Esophagus muscularis mucosa (tissue), 4 donors: ENCODE measurements at places on chromosomes 1 and 21. TPM values are rescaled to one million over a fixed set of nuclear protein-coding genes. Genes with fewer than 3 reads are reported as not detected.

- H3K4me1 ChIP-seq, result peaks cover 13% of the 10 kb centered on the region
- H3K36me3 ChIP-seq, result no peaks in the 10 kb centered on the region
- no peak overlapping the region for H3K27ac ChIP-seq
- no peak for DNase-seq
Measured at GRCh38 chr1:241423541-241424479, 66.8 kb upstream of the RGS7 start.

DNA sequence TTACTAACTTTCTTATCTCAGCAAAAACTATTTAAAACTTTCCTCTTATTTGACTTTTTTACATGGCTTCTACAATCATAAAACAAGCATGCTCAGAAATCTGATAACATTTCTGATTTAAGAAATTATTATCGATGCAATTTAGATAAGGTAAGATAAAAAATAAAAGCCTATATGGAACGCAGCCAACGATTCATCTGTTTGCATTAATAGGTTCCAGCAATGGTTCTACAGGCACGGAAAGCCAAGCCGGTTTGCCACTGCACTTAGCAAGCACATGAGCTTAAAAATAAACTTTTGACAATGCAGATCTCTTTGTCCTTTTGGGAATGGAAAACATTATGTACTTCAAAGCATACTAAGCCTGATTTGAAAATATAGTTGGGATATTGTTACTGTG, 77.5 kb upstream of the KCNK2 start:
- H3K4me1 ChIP-seq, result no peaks in the 10 kb centered on the region
- no peaks in the 10 kb centered on the region for H3K27me3 ChIP-seq
- no peak overlapping the region for H3K27ac ChIP-seq
- no peaks in the 10 kb centered on the region for H3K36me3 ChIP-seq

GRCh38 chr21:15121655-15122120, 56.9 kb upstream of the NRIP1 start:
- no peak overlapping the region for H3K4me3 ChIP-seq
- peaks cover 12% of the 10 kb centered on the region for H3K4me1 ChIP-seq
- no peak for DNase-seq

- no peaks in the 10 kb centered on the region for H3K4me1 ChIP-seq
- no peak for DNase-seq
- H3K4me3 ChIP-seq, result no peak overlapping the region
- H3K27ac ChIP-seq, result no peak overlapping the region
- no peaks in the 10 kb centered on the region for H3K27me3 ChIP-seq
- H3K36me3 ChIP-seq, result no peaks in the 10 kb centered on the region
Measured at GRCh38 chr1:178500091-178500770, 3.5 kb upstream of the CLEC20A start.

DNA sequence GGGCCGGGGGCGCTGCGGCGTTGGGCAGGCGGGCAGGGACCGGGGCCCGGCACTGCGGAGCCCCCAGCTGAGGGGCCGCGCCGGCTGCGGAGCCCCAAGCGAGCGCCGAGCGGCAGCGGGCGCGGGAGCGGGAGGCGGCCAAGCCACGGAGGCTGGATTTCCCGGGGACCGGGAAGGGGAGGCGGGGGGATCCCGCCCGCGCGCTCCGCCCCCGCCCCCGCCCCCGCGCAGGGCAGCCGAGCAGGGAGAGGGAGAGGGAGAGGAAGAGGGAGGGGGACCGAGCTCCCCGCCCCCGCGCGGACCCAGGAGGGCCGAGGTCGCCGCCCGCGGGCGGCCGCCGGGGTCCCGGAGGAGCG, at the start of gene DLGAP3:
TSS of gene DLGAP3 (minus strand) at position 154 of the 356 bp plus-strand sequence. CDS start 24,267 bp downstream, outside the sequence.
- no peaks in the 10 kb centered on the region for H3K36me3 ChIP-seq
- no peak for DNase-seq
- H3K4me3 ChIP-seq, result peak within 1 kb of the TSS; percentile 61
- peaks cover 21% of the 10 kb centered on the region for H3K4me1 ChIP-seq
- no peak within 1 kb of the TSS for H3K27ac ChIP-seq

- H3K4me3 ChIP-seq, result no peak overlapping the region
- no peaks in the 10 kb centered on the region for H3K36me3 ChIP-seq
- H3K27me3 ChIP-seq, result no peaks in the 10 kb centered on the region
Measured at GRCh38 chr1:218557731-218558130, 212.6 kb downstream of the TGFB2 start.

DNA sequence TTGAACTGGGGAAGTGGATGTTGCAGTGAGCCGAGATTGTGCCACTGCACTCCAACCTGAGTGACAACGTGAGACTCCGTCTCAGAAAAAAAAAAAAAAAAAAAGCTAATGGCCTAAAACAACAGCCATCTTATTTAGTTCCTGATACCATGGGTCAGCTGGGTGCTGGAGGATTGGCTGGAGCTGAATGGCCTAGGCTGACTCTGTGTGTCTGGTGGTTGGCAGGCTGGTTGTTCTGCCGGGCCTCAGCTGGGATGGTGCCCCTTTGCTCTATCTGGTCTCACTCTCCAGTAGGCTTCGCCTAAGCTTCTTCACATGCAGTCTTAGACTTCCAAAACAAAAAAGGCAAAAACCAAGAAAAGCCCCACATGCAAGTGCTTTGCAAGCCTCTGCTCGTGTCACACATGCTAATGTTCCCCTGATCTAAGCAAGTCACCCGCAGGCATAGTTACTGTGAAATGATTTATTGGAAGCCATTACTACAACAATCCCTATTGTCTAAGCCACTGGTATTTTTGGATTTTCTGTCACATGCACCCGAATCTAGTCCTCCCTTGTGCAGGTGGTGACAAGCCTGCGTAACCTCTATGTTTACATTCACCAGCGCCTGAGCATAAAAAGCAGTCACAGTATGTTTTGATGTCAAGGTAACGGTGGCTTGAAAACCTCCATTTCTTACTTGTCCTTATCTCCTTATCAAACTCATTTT, 39.6 kb upstream of the KANK4 start:
- H3K27me3 ChIP-seq, result no peaks in the 10 kb centered on the region
- H3K36me3 ChIP-seq, result no peaks in the 10 kb centered on the region
- no peak for DNase-seq
- H3K4me3 ChIP-seq, result no peak overlapping the region

DNA sequence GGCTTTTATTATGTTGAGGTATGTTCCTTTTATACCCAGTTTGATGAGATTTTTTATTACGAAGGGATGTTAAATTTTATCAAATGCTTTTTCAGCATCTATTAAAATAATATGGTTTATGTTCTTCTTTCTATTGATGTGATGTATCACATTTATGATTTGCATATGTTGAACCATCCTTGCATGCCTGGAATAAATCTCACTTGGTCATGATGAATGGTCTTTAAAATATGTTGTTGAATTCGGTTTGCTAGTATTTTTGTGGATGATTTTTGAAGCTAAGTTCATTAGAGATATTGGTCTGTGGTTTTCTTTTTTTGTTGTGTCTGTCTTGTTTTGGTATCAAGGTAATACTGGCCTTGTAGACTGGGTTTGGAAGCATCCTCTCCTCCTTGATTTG, 14.1 kb downstream of the GPR88 start:
- no peak overlapping the region for H3K27ac ChIP-seq
- no peaks in the 10 kb centered on the region for H3K36me3 ChIP-seq
- no peaks in the 10 kb centered on the region for H3K27me3 ChIP-seq
- H3K4me1 ChIP-seq, result no peaks in the 10 kb centered on the region
- H3K4me3 ChIP-seq, result no peak overlapping the region

DNA sequence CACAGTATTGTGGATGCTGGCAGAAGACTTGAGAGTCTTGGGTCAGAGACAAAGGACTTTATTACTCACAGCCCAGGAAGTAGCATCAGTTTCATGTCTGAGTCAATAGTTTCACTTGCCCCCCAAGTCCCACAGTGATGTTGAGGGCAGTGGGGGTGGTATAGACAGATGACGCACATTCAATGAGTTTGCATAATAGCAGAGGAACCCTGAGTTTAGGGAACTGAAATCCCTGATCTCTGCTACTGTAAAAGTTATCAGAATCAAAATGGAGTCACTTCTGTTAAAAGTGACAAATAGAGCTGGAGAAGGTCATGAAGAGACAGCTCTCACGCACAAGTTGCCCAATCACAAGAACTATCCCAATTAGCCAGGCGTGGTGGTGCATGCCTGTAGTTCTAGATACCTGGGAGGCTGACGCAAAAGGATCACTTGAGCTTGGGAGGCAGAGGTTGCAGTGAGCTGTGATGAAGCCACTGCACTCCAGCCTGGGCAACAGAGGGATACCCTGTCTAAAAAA, 11.5 kb upstream of the HCRTR1 start:
- H3K4me1 ChIP-seq, result no peaks in the 10 kb centered on the region
- DNase-seq, result no peak

DNA sequence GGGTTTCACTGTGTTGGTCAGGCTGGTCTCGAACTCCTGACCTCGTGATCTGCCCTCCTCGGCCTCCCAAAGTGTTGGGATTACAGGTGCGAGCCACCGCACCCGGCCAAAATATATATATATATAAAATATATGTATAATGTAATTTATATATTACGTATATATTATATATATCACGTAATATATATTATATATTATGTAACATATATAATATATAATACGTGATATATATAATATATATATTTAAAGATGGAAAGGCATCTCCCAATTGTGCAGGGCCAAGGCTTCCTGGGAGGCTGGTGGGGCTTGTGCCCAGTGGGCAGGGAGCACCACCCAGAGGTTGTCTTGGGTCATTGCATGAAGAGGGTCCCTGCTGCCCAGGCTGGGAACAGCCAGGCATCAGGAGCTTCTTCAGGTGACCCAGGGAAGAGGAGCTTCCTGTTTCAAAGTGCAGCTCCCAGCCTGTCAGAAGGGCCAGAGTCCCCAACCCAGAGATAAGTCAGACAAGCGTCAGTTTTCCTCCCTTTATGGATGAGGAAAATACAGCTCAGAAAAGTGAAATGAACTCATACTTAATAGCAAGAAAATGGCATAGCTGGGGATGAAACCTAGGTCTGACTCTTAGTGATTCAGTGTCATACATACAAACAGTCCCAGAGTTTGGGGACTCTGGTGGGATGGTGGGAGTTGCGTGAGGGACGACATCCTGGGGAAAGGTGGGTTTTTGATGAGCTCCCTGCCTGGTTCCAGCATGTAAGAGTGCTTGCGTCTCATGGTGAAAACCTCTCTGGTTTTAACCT, 12.0 kb downstream of the UBE2Q1 start:
- no peak for DNase-seq
- H3K36me3 ChIP-seq, result peaks cover 29% of the 10 kb centered on the region
- no peak overlapping the region for H3K4me3 ChIP-seq
- peaks cover 14% of the 10 kb centered on the region for H3K4me1 ChIP-seq
- no peaks in the 10 kb centered on the region for H3K27me3 ChIP-seq

DNA sequence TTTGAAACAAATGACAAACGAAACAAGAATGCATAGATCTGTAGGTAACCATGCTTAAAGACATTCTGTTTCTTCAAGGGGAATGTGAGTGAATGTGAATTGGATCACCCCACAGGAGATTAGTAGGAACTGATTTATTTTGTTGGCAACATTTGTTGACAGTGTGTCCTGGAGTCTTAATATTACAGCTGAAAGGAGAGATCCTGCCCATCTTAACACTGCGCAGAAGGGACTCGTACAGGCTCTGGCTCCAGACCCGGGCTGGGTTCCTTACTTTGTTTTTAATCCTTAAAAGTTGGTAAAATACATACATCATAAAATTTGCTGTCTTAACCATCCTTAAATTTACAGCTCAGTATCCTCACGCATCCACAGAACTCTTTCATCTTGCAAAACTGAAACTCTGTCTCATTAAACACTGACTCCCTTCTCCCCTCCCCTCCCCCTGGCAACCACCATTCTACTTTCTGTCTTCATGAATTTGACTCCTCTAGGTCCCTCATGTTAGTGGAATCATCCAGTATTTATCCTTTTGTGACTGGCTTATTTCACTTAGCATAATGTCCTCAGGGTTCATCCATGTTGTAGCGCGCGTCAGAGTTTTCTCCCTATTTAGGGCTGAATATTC, 74.1 kb downstream of the GALNT2 start:
- H3K4me1 ChIP-seq, result peaks cover 62% of the 10 kb centered on the region
- no peak for DNase-seq
- no peaks in the 10 kb centered on the region for H3K36me3 ChIP-seq
- no peak overlapping the region for H3K27ac ChIP-seq
- no peak overlapping the region for H3K4me3 ChIP-seq
- H3K27me3 ChIP-seq, result no peaks in the 10 kb centered on the region

Gene KIF21B
- 1.6 TPM for total RNA-seq

Gene SLC44A5
- 0.23 TPM for total RNA-seq

Gene IQGAP3
- not detected for total RNA-seq

Gene SERPINC1
- not detected for total RNA-seq

Gene TNNI3K
- 0.63 TPM for total RNA-seq
